ENCODE measurements at places on chromosomes 12 and 14. TPM values are rescaled to one million over a fixed set of nuclear protein-coding genes. Genes with fewer than 3 reads are reported as not detected.

The CIROP gene
- not detected for total RNA-seq

The C12orf50 gene
- not detected for total RNA-seq

The LRP1 gene
- total RNA-seq: 24.0 TPM

The KRT74 gene
- not detected for total RNA-seq

The PDE3A gene
- total RNA-seq: 25.6 TPM

The ISM2 gene
- 2.5 TPM for total RNA-seq

The OR5AU1 gene
- total RNA-seq: not detected

The ATXN3 gene
- 3.1 TPM for total RNA-seq

The GNB3 gene
- total RNA-seq: 0.51 TPM

The SUDS3 gene
- total RNA-seq: 13.2 TPM

The P2RX2 gene
- not detected for total RNA-seq

The KRT80 gene
- 14.8 TPM for total RNA-seq

The SLC4A8 gene
- total RNA-seq: 1.3 TPM

The LIN7A gene
- 1.8 TPM for total RNA-seq

The PLBD1 gene
- 15.7 TPM for total RNA-seq

The PGAM5 gene
- 33.0 TPM for total RNA-seq

The CD163 gene
- total RNA-seq: not detected

The IFI27 gene
- total RNA-seq: 3.8 TPM

The HPD gene
- not detected for total RNA-seq

The KRT6C gene
- total RNA-seq: not detected

The TROAP gene
- total RNA-seq: 46.4 TPM

The RIN3 gene
- 8.1 TPM for total RNA-seq

The P2RX7 gene
- total RNA-seq: 0.13 TPM

The NEUROD4 gene
- not detected for total RNA-seq

The RILPL2 gene
- 3.7 TPM for total RNA-seq

The MYF6 gene
- total RNA-seq: 0.13 TPM

The RHOJ gene
- total RNA-seq: 0.33 TPM

The HCAR2 gene
- total RNA-seq: 0.13 TPM

The KCNMB4 gene
- 1.9 TPM for total RNA-seq

The CELA1 gene
- not detected for total RNA-seq

The KRT83 gene
- total RNA-seq: not detected

The DNAH10 gene
- 0.25 TPM for total RNA-seq

The FAM90A1 gene
- total RNA-seq: 0.16 TPM

The DDX47 gene
- 49.1 TPM for total RNA-seq

The CD4 gene
- total RNA-seq: 0.33 TPM

The TSPAN19 gene
- 0.13 TPM for total RNA-seq

The AP4S1 gene
- 1.8 TPM for total RNA-seq

The ASPG gene
- total RNA-seq: under 0.01 TPM

The PLEKHA5 gene
- total RNA-seq: 15.2 TPM

The PTPRR gene
- 0.25 TPM for total RNA-seq

The LALBA gene
- total RNA-seq: not detected

The POTEM gene
- total RNA-seq: not detected

The ACYP1 gene
- 17.3 TPM for total RNA-seq

The INF2 gene
- 135 TPM for total RNA-seq

The LTBR gene
- 89.3 TPM for total RNA-seq

The CLEC4D gene
- not detected for total RNA-seq

The SLC25A21 gene
- 3.4 TPM for total RNA-seq

The TMEM121 gene
- total RNA-seq: 8.0 TPM

Data from mesangial cell (primary cell).